DMS79 treated with DMSO at 0.1 percent for 48 hours (cell line): ENCODE measurements at places on chromosomes 6 and 20.

GRCh38 chr6:7239590-7239948 lies 73.4 kb downstream of the SSR1 start:
- DNase-seq, result no peak

DNA sequence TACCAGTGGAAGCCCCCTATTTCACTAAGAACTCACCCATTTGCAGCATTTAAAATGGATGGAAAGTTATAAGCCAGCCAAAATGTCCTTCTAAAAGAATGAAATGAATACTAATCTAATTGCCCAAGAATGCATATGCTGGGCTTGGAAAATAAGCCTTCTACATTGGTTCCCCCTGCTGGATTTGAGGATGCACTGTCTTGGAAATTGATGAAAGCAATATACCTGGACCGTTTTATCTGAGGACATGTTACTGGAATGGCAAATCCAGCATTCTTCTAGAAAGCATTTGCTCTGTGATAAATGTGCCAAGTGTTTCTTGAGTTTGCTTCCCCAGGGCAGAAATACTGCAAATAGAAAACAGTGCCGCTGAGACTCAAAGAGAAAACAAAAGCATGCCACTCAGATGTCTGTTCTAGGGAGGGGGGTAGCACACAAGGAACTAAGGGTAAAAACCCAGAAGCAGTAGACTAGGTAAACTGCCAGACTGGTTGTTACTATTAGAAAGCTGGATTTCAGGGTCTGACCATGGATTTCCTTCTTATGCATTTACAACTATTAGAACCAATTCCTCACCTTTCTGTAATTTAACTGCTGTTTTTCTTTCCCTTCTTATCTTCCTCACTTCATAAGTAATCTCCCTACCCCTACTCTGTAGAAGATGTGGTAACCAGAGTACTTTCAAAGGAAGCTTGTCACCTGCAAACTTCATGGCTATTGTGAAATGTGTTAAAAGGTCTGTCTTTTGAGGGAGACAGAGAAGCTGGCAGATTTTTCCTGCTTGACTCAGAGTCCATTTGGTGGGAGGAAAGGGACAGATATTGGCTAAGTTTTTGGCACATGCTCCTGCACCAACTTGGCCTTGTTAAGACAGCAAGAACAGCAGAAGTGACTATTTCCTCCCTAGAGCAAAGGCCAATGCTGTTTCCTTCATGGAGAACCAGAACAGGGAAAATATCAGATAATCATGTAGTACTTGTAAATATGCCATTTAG lies 642.6 kb downstream of the KIF16B start:
- no peak for DNase-seq

- DNase-seq, result no peak
Measured at GRCh38 chr6:6878887-6879585, 228.7 kb upstream of the RREB1 start.

DNA sequence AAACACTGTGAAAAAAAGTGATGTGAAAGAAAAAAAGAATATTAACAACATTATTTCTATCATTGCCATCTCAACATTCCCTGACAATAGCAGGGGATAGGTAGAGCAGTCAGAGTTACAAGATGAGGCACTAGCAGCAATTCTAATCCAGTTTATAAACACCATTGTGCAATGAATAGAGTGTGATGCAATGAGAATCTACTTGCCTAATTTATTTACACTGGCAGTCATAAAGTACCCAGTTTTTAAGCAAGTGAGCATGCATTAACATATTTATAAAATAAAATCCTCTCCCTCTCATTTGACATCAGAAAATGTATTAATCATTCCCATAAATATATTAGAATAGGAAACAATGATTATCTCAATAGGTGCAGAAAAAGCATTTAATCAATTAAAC lies 2.5 kb upstream of the MANEA start:
- peak; percentile 39 for DNase-seq

DNA sequence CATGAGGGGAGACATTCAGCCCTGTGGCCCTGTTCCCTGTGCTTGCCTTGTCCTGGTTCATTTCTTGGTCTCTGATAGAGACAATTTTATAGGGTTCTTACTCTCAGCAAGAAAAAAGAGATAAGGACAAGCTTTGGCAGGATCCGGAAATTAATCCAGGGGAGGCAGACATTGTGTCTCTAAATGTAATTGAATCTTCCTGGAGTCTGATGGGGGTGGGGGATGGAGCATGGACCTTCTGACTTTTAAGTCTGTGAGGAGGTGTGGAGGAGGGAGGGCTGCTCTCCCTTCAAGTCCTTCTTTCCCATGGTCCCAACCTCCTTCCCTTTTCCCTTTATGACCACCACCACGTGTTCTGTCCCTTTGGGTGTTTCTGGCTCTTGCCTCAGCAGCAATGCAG lies 512.7 kb downstream of the DHX35 start:
- DNase-seq, result no peak

- no peak for DNase-seq
Measured at GRCh38 chr6:166366921-166367320, 15.8 kb downstream of the MPC1 start.

DNA sequence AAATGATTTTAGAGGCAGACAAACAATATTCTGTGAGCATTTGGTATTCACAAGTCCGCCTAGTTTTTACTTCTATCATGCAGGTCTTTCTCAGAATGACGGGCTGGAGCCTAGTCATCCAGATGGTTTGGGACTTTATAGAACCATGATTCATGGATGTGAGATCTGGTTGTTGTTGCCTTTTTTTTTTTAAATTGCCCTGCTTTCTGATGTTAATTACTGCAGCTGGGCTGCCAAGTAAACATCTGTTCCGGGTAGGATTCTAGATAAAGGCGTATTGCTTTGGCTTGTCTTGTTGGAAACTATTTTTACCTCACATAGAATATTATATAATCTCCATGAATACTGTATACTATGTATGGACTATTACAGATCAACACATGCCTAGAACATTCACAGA lies 58.1 kb downstream of the RNF217 start:
- DNase-seq, result no peak

DNA sequence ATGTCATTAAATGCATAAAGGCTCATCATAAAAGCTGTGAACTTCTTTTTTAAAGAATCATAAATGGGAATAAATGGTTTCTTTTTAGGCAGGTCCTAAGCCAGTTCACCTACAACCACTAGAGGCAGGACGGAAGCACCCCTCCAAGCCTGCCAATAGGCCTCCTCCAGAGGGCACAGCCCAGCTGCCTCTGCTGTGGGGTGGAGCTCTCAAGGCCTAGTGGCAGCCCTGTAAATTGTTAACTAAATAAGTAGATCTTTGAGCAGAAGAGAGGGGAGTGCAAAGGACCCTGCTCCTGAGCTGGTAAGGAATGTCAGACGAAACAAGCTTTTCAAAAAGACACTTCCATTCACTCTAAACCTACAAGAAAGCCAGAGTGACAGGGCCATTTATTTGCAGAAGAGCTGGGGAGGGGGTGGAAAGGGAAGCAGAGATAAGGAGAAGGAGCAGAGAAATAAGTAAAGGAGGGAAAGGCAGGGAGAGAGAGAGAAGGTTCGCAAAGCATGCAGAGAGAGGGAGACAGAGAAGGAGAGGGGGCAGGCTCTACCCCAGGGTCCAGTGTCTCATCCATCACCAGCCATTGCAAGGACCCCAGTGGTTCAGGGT lies 18.0 kb upstream of the MAFB start:
- no peak for DNase-seq

- no peak for DNase-seq
Measured at GRCh38 chr6:3894590-3895311, 45.6 kb downstream of the FAM50B start.

- DNase-seq, result no peak
Measured at GRCh38 chr6:132132924-132133639, 181.9 kb upstream of the CCN2 start.

DNA sequence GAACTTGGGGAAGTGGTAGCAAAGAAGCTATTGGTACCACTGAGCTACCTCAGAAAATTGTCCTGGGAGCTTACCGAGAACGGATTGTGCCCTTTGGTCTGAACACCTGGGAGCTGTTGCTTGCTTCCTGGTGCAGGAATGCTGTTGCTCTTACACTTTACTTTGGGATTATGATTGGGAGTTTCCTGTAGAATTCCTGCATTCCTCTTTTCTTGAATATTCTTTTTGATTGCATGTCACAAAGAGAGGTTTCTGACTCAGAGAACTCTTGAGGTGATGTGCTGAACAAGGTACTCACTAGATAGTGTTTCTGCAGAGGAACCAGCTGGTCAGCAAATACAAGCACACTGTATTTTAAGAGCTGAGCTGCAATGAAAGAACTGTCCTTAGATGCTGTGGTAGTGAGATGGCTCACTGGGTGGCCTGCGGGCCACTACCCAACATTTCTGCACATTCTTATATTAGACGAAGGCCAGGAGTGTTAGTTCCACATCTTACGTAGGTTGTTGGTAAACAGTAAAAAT lies 35.0 kb downstream of the LRRC1 start:
- no peak for DNase-seq

GRCh38 chr20:35615667-35616464 lies at the start of gene SPAG4:
TSS of gene SPAG4 (plus strand) at chr20:35615829. CDS start at chr20:35616004, 175 bp downstream.
- peak; percentile 93 for DNase-seq

DNA sequence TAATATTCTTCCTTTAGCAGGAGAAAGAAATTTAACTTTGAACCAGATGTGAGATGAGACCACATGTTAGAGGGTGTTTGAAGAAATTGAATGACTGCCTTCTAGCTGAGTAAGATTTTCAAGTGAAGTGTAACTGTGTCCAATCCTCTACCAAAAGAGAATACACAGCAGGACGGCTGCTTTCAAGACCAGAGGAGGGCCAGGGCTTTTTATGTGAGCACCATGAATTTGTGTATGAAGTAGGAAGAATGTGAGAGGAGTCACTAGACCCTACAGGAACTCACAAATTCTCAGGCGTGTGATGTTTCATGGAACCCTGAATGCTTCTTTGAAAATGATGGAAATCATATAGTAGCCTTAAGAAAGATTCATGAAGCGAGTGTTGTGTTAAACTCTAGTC lies 56.8 kb upstream of the SPACA1 start:
- no peak for DNase-seq

DNA sequence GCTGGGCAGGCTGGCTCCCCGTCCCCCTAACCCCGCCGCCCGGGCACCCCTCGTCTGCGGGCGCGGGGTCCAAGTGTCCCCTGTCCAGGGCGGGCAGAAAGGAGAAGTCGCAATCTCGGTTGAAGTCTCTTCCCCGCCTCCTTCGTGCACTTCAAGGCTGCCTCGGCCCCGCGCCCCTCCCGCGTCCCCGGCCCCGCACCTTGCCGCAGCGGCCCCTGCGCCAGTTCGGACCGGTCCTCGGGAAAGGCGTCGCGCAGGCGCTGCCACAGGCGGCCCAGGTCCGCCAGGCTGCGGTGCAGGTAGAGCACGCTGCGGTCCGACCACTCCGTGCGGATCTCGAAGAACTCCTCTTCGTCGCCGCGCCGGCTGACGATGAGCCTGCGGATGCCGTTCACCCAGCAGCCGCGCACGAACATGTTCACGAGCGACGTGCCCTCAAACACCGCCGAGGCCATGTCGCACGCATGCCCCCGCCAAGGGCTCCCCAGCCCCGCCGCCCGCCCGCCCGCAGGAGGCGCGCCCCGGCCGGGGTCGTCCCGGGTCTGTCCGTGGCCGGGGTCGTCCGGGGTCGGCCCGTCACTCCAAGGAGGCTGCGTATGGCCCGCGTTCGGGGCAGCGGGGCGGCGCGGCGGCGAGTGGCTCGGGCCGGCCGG lies at the start of gene PXDC1:
Gene PXDC1 (minus strand): TSS at position 637 of the 653 bp plus-strand sequence. CDS start 182 bp downstream, at position 455.
- no peak for DNase-seq

DNA sequence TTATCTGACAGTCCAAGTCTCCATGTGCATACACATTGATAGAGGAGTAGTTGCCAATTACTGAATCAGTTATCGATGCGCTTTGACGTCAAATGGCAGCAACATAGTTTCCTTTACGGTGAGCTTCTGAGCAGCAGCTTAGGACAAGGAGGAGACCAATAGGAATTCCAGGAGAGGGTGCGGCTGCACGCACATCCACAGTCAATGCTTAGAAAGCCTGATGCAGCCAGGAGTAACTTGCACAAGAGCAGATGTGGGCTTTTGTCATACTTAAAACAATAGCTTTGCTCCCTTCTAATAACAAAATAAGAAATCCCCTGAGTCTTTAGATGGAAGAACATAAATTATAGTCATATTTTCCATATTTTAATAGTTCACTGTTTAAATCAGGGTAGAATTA lies 442.1 kb downstream of the BCKDHB start:
- DNase-seq, result no peak

- no peak for DNase-seq
Measured at GRCh38 chr6:10405513-10405900, 9.4 kb downstream of the TFAP2A start.

- DNase-seq, result no peak
Measured at GRCh38 chr6:21438986-21439352, 154.6 kb upstream of the SOX4 start.

GRCh38 chr6:146267946-146268345 lies 239.1 kb downstream of the GRM1 start:
- no peak for DNase-seq

DNA sequence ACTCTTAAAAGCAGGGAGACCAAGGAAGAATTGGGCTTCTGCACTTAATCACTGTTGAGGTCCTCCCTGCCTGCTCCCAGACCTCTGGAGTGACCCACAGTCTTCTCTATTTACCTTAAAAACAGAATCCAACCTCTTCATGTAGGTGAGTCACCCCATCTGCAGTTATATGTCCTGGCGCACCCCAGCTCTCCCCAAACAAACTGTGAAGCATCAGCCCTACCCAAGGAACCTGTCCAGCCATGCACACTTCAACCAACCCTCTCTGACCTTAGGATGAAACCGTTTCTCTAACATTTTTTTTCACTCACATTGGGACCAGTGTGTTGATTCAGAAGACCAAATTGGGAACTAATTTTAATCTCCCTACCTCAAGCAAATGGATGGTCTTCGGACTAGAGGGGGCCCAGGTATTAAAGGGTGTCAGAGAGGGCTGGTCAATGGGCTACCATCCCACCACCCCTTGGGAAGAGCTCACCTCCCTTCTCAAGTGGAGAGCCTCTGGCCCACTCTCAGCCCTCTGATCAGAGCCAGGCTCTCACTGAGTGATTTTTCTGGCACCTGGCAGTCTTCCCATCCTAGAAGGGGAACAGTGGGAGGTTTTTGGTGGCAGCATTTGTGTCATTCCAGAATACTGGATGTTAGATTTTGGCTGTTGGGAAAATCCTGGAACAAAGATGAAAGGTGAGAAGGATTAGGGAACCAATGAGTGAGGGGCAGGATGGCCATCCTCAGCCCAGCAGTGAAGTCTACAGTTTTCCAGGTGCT lies 203.6 kb downstream of the LRFN2 start:
- no peak for DNase-seq

GRCh38 chr6:113739041-113739655 lies 118.0 kb upstream of the MARCKS start:
- no peak for DNase-seq
